HEK293T (cell line): ENCODE measurements at places on chromosomes 1 and 21.

DNA sequence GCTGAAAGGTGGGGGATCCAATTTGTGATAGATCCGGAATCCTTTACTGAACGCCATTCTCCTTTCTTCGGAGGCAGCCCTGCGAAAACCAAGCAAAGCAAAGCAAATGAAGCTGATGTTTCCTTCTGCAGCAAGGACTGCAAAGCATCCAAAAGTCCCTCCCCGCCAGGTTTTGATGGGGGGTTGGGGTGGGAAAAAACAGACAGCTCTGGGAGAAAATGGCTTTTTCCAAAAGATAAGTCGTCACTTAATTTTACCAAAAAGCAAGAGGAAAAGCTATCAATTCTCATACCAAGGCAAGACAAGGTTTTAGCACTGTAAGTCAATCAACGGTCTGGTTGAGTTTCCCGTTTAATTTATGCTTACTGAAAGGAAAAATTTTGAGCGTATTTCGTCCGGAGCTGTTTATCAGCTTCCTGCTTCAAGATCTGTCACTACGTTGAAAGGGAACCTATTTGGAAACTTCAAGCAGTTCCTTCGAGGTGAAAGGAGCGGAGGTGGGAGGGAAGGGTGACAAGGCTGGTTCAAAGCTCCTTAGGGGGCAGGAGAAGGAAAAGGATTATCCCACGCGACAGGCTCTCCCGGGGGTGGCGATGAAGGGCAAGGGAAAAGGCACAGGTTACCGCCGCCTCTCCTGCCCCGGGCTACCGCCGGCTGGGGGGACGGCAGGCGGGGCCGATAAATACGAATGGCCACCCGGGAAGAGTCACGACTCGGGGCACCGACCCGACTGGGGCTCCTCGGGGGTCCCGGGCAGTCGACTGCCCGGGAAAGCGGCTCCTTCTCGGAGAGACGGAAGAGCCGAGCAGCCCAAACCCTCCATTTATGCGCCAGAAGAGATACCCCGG, 750 bp downstream of the SYNJ1 start:
- DNase-seq = peak; percentile 58

GRCh38 chr21:33264561-33264960, 1.6 kb upstream of the IL10RB start:
- DNase-seq = no peak

DNA sequence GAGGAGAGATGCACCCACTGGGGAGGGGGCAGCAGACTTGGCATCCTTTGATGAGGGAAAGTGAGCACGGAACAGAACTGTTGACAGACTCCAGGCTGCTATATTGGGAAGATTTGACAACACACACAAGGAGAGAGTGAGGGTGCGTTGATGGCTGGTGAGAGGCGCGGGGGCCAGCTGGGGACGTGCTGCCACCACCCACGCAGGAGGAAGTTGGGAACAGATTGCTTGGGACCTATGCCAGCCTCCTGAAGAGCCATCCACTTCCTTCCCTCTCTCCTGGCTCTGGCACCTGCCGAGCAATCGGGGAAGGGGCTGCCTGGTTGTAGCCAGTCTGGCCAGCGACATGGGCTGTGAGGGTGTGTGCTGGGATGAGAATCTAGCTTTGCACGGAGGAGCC, 223.7 kb upstream of the CSF3R start:
- DNase-seq = no peak

DNA sequence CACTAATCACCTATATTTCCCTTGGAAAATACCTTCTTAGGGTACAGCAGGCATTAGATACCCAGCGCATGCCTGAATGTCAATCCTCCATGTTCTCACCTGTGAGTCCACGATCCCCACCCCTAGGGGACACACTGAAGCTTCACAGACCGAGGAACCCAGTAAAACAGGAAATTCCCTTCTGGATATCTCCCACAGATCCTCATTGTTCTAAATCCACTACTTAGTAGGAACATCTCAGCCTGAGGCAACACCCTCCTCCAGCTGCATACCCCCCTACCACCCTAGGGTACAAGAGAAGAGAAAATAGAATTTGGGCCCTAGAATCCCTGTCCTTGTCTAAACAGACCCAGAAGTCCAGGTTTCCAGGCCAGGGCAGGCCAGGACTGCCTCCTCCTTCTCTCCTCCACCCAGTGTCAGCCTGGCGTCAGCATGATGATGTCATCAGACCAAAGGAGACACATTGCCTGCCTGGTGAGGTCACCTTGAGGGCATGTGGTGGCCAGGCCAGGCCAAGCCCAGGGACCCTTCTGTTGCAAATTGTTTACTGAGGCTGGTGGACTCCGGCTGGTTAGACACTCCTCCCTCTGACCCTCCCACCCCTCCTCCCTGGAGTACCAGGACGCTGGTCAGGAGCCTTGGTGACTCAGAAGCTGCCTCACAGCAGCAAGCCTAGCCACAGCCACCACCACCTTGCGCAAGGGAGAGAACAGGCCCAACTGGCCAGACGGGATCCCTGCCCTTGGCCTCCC, 6.2 kb downstream of the NECTIN4 start:
- peak; percentile 40 for DNase-seq
